Left colon (tissue), 2 donors: ENCODE measurements at places on chromosomes 3 and 15.
A peak's percentile ranks its signal among the peaks of the same experiment; 100 is the strongest.

DNA sequence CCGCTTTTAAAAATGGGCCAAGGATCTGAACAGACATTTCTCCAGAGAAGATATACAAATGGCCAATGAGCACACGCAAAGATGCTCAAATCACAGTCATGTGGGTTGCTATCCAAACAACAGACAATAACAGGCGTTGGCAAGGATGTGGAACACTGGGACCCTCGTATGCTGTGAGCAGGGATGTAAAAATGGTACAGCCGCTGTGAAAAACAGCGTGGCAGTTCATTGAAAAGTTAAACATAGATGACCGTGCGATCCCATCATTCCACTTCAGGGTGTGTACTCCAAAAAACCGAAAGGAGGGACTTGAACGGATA, 6.7 kb upstream of the LRRC15 start:
- DNase-seq, result no peak

- DNase-seq, result no peak
Observed at GRCh38 chr3:125331243-125331642, 43.9 kb downstream of the ZNF148 start.

GRCh38 chr15:74982183-74982582, 13.2 kb upstream of the SCAMP5 start:
- no peak for DNase-seq

DNA sequence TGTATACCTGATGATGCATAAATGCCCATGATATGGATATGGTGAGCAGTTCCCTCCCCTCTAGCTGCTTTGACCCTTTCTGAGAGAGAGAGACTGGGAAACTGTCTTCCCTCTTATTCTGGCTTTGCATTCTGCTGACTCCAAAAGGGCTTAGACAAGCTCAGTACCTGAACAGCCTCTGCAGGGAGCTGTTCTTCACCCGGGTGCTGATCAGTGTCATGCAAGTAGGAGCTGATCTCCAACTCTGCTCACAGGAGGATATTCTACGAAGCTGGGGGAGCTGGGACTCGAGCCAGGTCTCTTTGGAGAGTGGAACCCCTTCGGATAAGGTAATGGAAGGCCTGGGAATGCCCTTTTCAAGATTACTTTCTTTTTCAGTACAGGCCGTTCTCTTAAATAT, 237.1 kb downstream of the RYR3 start:
- peak; percentile 6 for DNase-seq

GRCh38 chr3:63655519-63655918, 3.0 kb downstream of the SNTN start:
- DNase-seq, result no peak

DNA sequence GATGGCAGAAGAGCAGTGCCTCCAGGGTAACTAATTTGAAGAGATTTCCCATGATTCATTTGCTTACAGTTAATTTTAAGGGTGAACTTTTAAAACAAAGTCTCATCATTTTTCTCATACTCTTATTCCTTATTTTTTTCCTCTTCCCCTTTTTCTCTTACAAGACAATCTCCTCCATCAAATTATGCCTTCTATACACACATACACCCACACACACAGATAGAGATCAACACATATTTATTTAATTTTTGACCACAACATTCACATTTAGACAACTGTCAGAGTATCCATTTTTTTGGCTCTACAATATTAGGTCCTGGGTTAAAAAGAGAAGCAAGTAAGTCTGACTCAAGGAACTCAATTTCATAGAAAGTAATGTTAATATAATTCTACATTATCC, 37.6 kb downstream of the AAGAB start:
- DNase-seq, result no peak

DNA sequence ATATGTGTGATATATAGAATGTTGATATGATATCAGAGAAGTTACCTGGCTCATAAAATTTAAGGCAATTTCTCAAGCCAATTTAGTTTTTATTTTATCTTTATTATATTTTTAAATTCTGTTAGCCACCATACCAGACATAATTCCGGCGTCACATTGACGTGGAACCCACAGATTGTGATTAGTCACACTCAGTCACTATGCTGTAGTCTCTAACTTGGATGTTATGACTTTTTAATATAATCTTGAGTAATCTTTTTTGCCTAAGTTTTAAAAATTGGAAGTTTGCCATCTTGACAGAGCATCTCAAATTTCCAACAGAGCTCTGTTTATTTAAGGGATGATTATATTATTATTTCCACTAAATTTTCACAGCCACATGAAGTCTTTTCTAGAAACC, 9.7 kb upstream of the DCLK3 start:
- DNase-seq, result no peak

DNA sequence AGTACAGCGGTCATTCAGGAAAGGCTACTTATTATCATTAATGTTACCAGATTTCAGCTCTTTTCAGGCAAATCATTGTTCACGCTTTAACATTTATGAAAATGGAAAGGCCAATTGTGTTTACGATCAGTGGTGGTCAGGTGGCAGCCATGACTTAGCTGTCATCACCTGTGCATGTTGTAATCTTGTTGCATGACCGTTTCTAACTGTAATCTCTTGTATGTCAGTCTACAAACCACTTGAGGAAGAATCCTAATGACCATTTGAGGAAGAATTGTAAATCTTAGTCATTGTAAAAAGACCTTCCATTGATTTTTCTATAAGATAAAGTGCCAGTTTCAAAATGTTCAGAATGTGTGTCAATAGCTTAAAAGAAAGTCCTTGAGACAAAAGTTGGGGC, 100.4 kb downstream of the SERPINI1 start:
- no peak for DNase-seq

DNA sequence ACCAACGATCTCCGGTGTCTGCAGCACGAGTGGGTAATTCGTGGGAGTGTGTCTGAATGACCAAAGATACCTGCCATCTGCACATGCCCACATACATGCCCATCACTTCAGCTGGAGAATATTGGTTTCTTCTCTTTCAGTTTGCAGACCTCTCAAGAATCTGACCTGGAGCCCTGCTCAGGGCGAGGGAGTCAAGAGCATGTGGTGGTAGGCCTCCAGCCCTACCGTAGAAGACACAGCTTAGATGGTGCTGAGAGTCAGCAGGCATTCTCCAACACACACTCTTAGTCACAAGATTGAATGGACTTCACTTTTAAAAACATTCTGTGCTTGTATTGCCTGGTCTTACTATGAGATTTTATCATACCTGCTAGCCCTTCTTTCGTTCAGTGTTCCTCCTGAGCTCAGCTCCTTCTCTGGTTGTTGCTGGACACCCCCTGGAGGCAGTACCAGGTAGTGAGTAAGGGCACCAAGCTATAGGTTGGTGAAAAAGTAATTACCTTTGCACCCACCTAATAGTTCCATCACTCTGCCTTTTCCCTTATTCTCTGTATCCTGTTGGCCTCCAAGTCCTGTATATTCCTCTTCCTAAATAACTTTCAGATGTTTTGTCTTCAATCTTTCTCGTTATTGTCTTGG, 252.0 kb downstream of the CACNA2D3 start:
- DNase-seq, result no peak

GRCh38 chr3:43215663-43216275, 70.6 kb upstream of the SNRK start:
- no peak for DNase-seq

- no peak for DNase-seq
Observed at GRCh38 chr15:100334456-100334855, 7.3 kb downstream of the ADAMTS17 start.

GRCh38 chr3:56772952-56773938, 28.5 kb downstream of the ARHGEF3 start:
- no peak for DNase-seq

- no peak for DNase-seq
Observed at GRCh38 chr3:149042789-149043386, 43.4 kb downstream of the HLTF start.

GRCh38 chr3:126955004-126955790, 27.7 kb upstream of the PLXNA1 start:
- DNase-seq, result no peak

- DNase-seq, result no peak
Observed at GRCh38 chr3:74271541-74271940, 342.9 kb downstream of the CNTN3 start.

- no peak for DNase-seq
Observed at GRCh38 chr15:23503576-23503975, 56.5 kb upstream of the GOLGA6L2 start.

- no peak for DNase-seq
Observed at GRCh38 chr3:105327662-105328337, 38.9 kb upstream of the ALCAM start.

DNA sequence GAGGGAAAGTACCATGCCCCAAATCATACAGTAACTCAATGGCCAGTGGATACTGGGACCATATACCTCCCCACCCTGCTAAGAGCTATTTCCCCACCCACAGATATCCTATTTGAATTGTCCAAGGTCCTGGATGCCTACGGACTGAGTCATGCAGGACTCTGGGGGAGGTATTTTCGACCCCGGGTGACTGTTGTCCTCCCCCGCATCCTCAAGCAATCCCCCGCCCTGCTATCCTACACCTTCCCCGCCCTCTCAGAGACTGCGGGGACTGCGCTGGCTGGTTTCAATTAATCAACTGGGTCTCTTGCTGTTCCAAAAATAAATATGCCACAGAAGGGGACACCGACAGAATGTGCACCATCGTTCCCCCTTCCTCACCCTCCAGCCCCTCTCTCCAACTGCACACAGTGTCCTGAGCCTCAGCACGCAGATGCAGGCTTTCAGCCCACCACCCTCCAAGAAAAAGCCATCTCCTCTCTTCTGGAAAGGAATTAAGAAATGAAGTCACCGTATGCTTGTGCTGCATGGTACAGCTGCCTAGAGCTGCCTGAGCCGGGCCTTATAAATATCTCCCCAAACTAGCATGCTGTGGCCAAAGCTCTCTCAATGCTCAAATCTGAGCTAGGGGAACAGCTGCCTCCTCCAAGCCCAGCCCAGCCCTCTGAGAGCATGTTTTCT, 8.1 kb downstream of the CAV3 start:
- no peak for DNase-seq

DNA sequence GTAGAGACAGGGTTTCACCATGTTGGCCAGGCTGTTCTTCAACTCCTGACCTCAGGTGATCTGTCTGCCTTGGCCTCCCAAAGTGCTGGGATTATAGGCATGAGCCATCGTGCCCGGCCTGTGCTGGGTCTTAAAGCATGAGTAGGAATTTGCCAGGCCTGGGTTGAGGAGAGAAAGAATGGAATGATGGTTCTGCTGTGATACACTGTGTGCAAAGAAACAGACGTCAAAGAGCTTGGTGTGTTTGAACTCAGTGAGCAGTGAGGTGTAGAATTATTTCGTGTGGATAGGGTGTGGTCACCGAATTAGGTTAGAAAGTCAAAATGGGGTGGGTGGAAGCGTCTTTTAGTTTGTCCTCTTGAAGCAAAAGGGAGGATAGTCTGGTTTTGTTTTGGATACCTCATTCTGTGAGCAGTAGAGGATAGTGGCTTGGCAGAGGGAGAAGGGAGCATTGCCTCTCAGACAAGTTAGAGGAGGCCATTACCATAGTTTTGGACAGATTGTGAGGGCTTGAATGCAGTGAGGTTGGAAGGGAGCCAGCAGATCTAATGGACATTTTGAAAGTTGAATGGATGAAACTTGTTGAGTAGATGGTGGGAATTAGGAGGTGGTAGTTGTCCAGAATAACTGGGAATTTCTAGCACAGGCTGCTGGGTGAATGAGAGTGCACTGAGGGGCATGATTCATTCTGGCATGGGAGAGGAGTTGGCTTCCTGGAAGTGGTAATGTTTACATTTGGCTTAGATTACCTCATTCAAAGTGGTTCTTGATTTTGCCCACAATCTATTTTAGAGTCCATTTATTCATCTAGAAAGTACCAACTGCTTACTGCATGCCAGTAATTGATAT, 27.2 kb downstream of the AKAP13 start:
- no peak for DNase-seq

DNA sequence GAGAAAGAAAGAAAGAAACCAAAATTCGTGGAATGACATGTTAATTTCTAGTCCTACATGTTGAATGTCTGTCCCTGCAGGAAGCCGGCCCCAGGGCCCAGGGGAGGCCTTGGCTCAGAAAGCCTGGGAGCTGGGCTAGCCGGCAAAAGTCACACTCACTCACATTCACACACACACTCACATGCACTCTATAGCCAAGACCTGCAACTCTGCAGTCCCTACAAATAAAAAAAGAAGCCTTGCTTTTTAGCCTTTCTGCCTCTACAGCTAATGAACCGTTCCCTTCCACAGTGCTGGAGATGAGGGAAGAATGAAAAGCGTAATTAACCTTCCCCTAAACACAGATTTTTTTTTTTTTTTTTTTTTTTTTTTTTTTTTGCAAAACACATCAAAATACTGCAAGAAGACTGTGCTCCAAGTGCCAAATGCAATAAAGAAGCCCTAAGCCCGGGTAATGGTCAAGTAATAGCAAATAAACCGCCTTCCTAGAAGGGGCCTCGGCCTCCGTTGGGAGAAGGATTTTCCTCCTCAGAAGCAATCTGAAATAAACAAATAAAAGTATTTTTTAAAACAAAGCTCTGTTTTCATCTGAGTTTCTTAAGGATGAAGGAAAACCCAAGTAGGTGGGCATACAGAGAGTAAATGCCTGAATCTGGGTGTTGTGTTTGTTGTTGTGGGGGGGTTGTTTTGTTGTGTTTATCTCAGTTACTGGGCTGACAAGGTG, 4.3 kb downstream of the MECOM start:
- DNase-seq, result no peak

DNA sequence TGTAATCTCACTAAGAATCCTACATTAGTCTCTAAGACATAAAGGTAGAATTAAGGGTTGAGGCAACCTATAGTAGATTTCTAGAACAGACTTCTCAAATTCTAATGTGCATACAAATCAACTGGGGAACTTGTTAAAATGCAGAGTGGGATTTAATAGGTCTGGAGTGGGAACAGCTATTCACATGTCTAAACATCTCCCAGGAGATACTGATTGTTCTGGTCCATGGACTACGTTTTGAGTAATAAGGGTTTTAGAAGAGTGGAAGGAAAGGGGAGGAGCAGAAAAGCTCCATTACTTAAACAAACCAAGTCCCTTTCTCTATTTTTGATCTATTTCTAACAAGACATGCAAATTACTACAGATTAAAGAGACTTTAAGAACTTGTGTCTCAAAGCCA, 524.8 kb downstream of the TUSC7 start:
- no peak for DNase-seq

- DNase-seq, result no peak
Observed at GRCh38 chr3:30778933-30779332, 115.5 kb downstream of the GADL1 start.

- no peak for DNase-seq
Observed at GRCh38 chr3:101954936-101955335, 105.6 kb downstream of the NFKBIZ start.

GRCh38 chr15:37767841-37768455, 166.5 kb upstream of the TMCO5A start:
- no peak for DNase-seq

GRCh38 chr3:32177702-32178198, 60.7 kb upstream of the CMTM8 start:
- peak; percentile 59 for DNase-seq
